ENCODE measurements at places on chromosomes 16 and 17.

GRCh38 chr17:45136846-45137560, 1.5 kb downstream of the ACBD4 start:
- DNase-seq: no peak

- DNase-seq: no peak
Measured at GRCh38 chr16:63311313-63311712, 1275.1 kb upstream of the CDH8 start.

GRCh38 chr16:405548-406506, 4.1 kb downstream of the DECR2 start:
- no peak for DNase-seq

GRCh38 chr17:4199818-4200402, 56.9 kb downstream of the CYB5D2 start:
- peak; percentile 76 for DNase-seq

- no peak for DNase-seq
Measured at GRCh38 chr17:82155606-82156005, 57.0 kb downstream of the CCDC57 start.

- DNase-seq: no peak
Measured at GRCh38 chr17:45404870-45405249, 27.8 kb downstream of the ARHGAP27 start.

DNA sequence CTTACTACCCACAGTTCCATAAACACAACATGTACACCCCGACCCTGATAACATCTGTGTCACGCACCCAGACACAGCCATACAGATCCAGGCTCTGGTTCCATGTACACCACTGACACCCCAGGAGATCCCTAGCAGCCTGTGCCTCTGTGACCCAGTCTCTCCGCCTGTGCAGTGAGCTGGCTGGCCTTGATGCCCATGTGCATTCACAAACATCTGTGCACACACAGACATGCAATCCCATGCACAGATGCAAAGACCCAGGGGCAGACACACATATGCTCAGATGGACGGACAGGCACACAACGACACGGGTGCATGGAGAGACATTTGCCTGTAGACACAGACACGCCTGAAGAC, 4.1 kb downstream of the CCDC102A start:
- DNase-seq: no peak

DNA sequence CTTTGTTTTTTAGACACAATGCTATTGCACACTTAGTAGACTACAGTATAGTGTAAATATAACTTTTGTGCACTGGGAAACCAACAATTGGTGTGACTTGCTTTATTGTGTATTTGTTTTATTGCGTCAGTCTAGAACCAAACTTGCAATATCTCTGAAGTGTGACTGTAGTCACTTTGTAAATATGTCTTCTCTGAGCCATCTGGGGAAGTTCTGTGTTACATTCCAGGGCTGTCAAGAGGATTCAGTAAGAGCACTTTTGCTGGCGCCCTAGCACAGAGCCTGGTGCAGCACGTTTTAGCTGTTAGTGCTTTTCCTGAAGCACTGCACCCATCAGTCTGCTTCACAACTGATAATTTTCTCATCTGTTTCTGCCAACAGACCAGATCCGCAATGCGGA, 73.2 kb downstream of the NT5M start:
- no peak for DNase-seq

- no peak for DNase-seq
Measured at GRCh38 chr17:10673312-10673711, 16.2 kb upstream of the MYH3 start.

GRCh38 chr16:59887856-59888255, 1153.7 kb upstream of the GOT2 start:
- no peak for DNase-seq

GRCh38 chr17:61376931-61377838, 22.5 kb upstream of the TBX2 start:
- DNase-seq: no peak

DNA sequence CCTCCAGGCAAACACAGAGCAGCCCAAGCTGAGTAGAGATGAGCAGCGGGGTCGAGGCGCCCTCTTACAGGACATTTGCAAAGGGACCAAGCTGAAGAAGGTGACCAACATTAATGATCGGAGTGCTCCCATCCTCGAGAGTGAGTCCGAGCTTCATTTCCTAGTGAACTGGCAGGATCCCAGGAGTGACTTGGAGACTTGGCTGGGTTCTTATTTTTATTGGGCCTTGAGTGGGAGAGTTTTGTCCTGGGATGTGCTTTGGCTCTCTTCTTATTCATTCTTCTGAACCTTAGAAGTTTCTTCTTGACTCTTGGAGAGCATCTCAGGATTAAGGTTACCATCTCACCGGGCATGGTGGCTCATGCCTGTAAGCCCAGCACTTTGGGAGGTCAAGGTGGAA, 27.2 kb upstream of the CDC6 start:
- DNase-seq: no peak

DNA sequence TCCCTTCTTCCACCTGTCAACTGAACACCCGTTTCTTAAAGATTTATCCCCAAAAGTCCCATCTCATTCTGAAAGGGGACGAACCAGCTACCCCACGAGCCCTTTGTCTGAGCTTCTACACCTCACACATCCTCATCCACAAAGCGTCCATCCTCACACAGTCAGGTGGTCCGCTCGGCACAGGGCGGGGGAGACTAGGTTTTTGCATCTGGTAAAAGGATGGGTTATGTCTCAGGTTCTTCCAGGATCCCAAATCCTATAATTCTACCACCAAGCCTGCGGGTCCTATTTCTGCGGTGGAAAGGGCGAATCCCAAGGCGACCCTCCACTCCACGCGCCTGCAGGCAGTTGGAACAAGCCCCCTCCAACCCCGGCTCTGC, 458 bp downstream of the GFOD2 start:
- DNase-seq: no peak

- peak; percentile 63 for DNase-seq
Measured at GRCh38 chr17:54180950-54181349, 358.2 kb downstream of the KIF2B start.

DNA sequence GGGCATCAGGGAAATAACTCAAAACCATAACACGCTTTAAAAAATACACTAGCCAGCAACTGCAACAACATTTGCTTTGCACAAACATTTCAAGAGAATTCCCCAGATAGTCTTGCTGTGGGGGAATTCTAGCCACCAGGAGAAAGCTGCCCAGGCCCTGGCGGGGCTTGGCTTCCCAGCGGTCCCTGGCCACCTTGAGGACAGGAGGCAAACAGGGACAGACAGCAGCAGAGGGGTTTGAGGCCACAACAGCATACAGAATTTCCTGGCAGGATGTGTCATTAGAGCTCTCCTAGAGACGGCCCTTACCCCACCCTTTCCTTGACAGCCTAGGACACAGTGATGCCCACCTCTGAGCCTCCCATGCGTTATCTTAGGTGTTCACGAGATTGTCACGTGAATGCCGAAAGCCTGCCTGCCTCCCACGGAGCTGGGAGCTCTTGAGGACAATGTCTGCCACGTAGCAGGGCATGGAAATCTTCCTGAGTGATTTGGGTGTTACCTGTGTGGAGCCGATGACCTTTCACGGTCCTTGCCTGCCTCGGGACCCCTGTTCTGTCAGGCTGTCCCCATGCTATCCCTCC, 114.3 kb downstream of the RBFOX3 start:
- DNase-seq: no peak

Measured in eye (tissue), 1 donor.